Ascending aorta (tissue), 2 donors: ENCODE measurements at places on chromosomes 6 and 20. TPM values are rescaled to one million over a fixed set of nuclear protein-coding genes. Genes with fewer than 3 reads are reported as not detected.

Gene VPS52
- 50.1 TPM for total RNA-seq

Gene HCRTR2
- not detected for total RNA-seq

Gene NR2E1
- not detected for total RNA-seq

Gene PLTP
- total RNA-seq = 909 TPM

Gene DPPA5
- total RNA-seq = not detected

Gene SAMD5
- total RNA-seq = 1.3 TPM

Gene C20orf202
- total RNA-seq = not detected

Gene GRIK2
- not detected for total RNA-seq

Gene TMEM151B
- total RNA-seq = not detected

Gene SGK1
- 200 TPM for total RNA-seq

Gene HRH3
- total RNA-seq = 0.21 TPM

Gene VNN1
- total RNA-seq = not detected

Gene TSBP1
- not detected for total RNA-seq

Gene CABLES2
- 0.43 TPM for total RNA-seq

Gene LGSN
- total RNA-seq = not detected

Gene ZNF343
- 0.64 TPM for total RNA-seq

Gene CPNE5
- 1.3 TPM for total RNA-seq

Gene RAET1G
- not detected for total RNA-seq

Gene ERMARD
- 4.0 TPM for total RNA-seq

Gene TRDN
- not detected for total RNA-seq

Gene SRF
- 71.2 TPM for total RNA-seq

Gene GPR6
- total RNA-seq = not detected

Gene FAM50B
- total RNA-seq = 8.1 TPM

Gene ZC2HC1B
- not detected for total RNA-seq

Gene TBX18
- total RNA-seq = 81.0 TPM
